Activated CD4-positive, alpha-beta T cell treated with anti-CD3 and anti-CD28 coated beads, Interleukin-2, amount 10 ng/mL, durations not matched to agents 7 days and 5 days (primary cell): ENCODE measurements at places on chromosomes 3 and 15. TPM values are rescaled to one million over a fixed set of nuclear protein-coding genes. Genes with fewer than 3 reads are reported as not detected.

The ATG3 gene
- total RNA-seq: 74.5 TPM

The CASR gene
- total RNA-seq: not detected

The TRAK1 gene
- 23.7 TPM for total RNA-seq

GRCh38 chr15:48475600-48476395, 144.6 kb downstream of the DUT start:
- no peak for DNase-seq

GRCh38 chr15:64901914-64902313, 9.8 kb upstream of the ANKDD1A start:
- peak; percentile 47 for DNase-seq

GRCh38 chr3:165254812-165255211, 58.6 kb upstream of the SLITRK3 start:
- no peak for DNase-seq

DNA sequence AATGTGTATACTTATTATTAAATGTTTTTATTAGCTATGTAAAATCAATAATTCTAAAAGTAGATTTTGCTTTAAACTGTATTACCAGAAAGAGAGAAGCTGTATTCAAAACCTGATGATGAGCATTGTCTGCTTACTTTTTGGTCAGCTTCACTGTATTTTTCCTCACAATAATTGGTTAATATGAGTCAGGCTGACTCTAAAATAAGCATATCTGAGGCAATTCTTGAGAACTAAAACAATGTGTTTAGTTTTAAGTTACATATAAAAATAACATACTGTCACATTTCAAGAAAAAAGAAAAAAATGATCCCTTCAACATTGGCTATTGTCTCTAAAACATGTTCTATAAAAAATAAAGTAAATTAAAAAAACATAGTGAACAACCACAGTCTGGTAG, 66.1 kb downstream of the EPHA3 start:
- DNase-seq: no peak

- DNase-seq: no peak
Observed at GRCh38 chr3:10596746-10597448, 91.5 kb upstream of the ATP2B2 start.
